ENCODE measurements at places on chromosomes 5 and 9.

GRCh38 chr5:69105996-69106906 lies 12.4 kb downstream of the SLC30A5 start:
- no peak for DNase-seq

- peak; percentile 71 for DNase-seq
Observed at GRCh38 chr9:112074250-112075008, 100.7 kb downstream of the SUSD1 start.

DNA sequence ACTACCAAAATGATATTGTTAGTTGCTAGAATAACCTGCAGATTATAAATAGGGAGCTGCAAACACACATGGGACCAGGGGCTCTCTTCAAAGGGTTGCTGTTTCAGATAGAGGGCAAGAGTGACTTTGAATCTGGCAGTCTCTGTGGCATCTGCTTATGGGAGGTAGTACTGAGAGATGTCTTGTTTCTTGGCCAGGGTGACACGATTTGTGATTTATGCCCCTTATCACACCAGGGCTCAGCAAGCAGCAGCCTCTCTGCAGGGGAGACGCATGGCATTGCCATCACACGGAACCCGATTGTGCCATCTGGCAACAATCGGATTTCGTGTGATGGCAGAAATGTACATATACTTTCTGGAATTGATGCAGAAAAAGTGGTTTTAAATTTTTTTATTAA lies 615.6 kb downstream of the ZNF608 start:
- DNase-seq: no peak

DNA sequence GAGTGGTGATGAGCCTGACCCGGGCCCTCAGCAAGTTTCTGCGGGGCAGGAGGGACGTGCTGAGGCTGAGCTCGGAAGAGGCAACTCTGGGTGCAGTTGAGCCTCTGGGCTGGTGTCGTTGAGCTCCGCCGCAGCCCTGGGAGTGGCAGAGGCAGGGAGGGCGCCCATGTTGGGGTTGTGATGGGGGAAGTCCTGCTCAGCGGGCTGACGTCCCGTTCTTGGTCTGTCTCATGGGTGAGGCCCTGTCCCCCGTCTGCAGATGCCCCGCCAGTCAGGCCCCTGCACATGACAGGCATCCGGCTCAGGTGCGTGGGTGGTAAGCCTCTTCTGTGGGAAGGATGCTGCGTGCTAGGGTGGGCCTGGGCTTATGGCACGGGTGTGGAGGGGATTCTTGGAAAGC lies 64.3 kb downstream of the RXRA start:
- no peak for DNase-seq

DNA sequence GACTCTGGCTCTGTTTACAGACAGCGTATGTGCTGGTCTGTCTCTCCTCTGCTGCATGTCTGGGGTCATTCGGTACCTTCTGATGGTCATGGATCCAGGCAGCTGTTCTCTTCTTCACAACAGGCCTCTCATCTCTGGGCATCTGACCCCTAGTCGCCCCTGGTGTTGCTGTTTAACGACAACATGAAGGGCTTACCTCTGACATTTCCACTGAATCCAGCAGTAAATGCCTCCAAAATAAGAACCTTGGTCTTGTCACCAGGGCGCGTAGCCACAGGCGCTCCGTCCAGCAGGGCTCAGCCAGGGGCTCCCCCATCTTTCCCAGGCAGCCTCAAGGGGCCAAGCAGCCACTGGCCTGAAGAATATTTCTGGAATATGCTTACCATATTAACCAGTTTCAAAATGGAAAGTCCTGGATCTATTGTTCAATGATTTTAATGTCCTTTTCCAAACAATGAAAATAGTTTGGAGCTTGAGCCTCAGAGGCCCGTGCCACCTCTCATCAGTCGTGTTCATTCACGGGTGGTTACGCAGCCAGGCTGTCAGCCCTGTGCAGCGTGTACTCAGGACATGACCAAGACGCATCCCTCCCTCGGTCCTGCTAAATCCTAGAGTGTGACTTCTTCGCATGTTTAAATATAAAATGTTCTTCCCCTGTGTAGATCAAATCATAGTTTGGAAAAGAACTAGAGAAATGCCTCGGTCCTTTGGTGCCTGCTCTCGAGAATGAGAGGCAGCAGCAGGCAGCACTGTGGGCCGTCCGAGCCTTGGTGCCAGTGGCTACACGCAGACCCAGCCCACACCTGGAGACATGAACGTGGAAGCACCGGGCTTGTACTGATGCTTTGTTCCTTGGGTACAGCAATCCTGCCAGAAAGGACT lies 30.1 kb upstream of the LRRC14B start:
- no peak for DNase-seq

GRCh38 chr5:55306641-55307382 lies 682 bp downstream of the DHX29 start:
- peak; percentile 22 for DNase-seq

DNA sequence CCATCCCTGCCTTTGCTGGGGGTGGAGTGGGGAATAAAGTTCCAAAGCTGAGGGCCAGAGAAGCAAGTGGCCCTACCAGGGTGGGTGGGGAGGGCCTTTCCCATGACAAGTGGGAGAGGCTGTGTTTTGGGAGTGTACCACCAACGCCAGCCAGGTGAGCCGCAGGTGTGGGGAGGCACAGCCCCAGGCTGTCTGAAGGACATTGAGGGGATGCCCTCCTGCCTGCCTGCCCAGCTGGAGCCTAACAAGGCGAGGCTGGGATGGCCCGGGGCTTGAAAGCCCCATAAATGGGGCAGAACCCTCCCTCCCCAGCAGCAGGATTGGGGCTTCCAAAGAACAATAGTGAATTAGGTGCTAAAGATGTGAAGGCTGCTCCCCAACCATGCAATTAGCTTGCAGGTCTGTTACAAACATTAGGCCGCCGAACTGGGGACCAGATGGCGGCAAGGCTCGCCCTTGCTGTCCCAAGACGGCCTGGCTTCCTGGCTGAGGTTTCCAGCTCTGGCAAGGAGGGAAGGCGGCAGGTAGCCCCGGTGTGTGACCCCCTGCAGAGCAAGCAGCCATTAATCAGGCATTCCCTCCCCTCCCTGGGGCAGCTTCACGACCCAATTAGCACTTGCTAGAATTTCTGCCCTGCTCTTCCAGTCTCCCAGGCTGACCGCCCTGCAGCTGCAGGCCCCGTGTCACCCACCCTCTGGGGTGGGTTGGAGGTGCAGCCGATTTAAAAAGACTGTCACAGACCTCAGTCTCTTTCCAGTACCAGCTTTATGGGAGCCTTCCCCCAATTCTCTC lies 42.9 kb downstream of the FGF18 start:
- DNase-seq: no peak

- DNase-seq: no peak
Observed at GRCh38 chr5:149441986-149442385, 62.9 kb upstream of the IL17B start.

DNA sequence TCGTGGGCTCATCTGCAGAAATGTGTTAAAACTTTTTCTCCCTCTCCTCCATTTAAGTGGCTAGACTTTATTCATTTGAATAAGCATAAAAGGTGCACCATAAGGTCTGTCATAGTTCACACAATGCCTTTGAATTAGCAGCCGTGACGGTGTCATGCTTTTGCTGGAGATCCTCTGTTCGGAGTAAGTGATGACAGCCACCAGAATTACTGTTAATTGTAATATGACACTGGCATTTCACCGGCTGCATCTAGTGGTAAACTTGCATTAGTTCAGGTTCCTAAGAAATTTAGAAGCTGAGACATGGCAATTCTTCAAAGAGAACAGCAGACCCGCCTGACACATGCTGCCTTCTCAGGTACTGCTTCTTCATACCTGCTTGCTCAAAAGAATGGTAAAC lies 241.7 kb downstream of the EBF1 start:
- no peak for DNase-seq

DNA sequence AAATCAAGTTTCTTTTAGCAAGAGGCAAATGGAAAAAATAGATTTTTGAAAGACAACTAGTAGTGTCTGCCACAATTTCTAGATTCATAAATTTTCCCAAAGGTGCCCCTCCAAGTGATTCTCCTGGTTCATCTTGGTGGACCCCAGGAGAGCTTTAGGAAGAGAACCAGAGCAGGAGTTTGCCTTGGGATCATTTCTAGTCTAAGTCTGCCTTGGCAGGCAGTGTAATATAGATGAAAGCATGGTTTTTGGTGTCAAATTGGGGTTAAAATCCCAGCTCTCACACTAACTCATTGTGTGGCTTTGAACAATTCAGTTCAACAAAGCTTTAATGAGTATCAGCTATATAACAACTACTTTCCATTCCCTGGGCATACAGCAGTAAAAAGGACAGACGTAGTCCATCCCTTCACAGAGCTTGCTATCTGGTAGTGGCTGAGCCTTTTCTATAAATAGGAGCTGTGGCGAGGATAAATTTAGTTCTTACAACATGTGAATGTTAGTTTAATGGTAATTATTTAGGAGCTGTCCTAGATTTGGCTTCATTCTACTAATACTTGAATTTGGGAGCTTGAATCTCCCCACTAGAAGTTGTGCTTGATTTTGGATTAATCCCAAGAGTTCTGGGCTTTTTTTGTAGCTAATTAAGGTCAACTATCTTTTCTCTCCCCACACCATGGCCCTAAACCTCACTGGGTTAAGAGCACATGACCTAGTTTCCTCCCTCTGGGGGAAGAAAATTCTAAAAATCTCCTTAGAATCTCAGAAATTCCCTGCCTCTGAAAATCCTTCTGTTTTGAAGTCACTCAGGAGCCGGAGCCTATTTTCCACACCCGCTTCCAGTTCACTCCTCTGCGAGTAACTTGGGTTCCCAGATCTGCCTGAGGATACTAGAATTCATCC lies 197.8 kb downstream of the PCSK1 start:
- DNase-seq: no peak

DNA sequence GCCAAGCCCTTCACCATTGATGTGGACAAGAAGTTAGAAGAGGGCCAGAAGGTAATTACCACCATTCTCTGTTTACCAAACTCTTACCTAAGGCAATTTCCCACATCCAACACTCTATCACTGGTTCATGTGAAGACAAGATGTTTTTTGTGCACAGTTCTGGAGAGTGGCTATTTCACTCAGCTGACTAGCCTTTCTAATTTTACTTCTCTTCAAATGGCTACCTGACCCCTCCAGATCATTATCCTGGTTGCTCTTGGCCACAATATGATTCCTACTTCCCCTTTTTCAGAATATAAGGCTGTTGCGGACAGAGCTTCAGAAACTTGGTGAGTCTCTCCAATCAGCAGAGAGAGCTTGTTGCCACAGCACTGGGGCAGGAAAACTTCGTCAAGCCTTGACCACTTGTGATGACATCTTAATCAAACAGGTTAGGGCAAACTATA lies 7.1 kb downstream of the KIF20A start:
- DNase-seq: no peak

- peak; percentile 36 for DNase-seq
Observed at GRCh38 chr9:4366591-4367330, 66.9 kb upstream of the GLIS3 start.

DNA sequence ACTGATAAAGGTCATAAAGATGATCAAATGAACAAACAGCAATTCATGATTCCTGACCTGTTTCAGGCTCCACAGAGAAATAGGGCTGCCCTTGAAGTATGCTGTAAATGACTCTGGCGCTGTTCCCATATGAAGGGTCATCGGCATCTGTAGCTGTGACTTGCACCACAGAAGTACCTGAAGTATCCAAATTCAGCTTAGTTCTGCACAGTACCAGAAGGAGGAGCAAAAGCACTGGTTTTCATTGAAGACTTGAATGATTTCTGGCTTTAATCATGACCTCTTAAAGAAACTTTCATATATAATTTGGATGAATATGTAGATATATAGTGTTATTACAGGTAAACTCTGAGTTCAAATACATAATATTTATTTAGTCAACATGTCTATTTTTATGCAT lies 109.1 kb downstream of the CDH10 start:
- no peak for DNase-seq

GRCh38 chr5:9335754-9336495 lies 209.9 kb downstream of the SEMA5A start:
- DNase-seq: no peak

GRCh38 chr5:151223447-151224264 lies at the start of gene CCDC69:
TSS of gene CCDC69 (minus strand) at chr5:151224092. CDS start at chr5:151223970, 122 bp downstream.
- peak; percentile 80 for DNase-seq

GRCh38 chr5:165565911-165566310 lies 2060.5 kb downstream of the MAT2B start:
- DNase-seq: no peak

- no peak for DNase-seq
Observed at GRCh38 chr5:157535042-157535865, 40.3 kb downstream of the ADAM19 start.

DNA sequence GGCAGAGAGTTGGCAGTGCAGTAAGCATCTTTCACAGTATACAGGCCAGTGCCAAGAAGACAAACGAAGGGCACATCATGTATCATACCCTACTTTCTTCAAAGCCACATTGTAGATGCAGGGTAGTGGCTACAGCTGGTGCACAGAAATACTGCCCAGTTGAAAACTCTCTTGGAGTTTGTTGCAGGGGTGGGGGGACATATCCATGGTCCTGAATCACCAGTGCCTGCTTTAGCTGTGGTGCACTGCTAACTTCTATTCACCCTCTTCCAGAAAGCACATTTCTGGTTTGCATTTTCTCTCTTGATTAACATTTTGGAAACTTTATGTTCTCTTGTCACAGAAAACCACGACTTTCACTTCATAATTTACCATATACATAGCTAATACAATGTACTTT lies 196.6 kb downstream of the PAPPA start:
- no peak for DNase-seq

GRCh38 chr9:77954666-77955015 lies 77.0 kb downstream of the GNAQ start:
- DNase-seq: no peak

DNA sequence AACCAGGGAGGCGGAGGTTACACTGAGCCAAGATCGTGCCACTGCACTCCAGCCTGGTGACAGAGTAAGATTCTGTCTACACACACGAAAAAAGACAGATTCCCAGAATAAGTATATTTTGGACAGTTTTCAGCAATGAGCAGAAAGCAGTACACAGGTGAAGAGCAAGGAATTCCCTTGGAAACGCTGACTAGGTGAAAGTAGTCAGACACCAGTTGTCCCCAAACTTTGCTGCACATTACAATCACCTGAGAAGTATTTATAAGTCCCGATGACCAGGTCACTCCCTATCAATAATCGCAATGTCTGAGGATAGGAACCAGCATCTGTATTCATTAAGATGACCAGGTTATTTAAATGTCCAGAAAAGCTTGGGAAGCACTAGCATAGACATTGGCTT lies 78.3 kb downstream of the CPLANE1 start:
- no peak for DNase-seq

DNA sequence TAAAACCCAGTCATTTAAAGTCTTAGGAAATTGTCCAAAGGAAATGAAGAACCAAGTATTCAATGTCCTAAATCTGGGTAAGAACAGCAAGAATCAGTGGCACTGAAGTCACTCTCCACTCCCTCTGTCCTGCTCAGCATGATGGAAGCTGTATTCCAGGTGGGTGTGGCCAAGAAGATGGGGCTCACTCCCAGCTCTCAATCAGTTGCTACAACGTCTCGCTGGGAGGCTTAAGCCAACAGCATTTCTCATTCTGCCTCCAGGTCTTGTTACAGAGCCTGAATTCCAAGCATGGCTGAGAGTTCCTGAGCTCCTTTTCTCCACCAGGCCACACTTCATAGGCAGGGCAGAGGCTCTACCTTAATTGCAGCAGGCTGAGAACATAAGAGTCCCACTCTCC lies 41.2 kb upstream of the TRIO start:
- DNase-seq: no peak

GRCh38 chr5:115985802-115986757 lies 23.8 kb downstream of the LVRN start:
- DNase-seq: no peak
